ENCODE measurements at places on chromosomes 1 and 21.

DNA sequence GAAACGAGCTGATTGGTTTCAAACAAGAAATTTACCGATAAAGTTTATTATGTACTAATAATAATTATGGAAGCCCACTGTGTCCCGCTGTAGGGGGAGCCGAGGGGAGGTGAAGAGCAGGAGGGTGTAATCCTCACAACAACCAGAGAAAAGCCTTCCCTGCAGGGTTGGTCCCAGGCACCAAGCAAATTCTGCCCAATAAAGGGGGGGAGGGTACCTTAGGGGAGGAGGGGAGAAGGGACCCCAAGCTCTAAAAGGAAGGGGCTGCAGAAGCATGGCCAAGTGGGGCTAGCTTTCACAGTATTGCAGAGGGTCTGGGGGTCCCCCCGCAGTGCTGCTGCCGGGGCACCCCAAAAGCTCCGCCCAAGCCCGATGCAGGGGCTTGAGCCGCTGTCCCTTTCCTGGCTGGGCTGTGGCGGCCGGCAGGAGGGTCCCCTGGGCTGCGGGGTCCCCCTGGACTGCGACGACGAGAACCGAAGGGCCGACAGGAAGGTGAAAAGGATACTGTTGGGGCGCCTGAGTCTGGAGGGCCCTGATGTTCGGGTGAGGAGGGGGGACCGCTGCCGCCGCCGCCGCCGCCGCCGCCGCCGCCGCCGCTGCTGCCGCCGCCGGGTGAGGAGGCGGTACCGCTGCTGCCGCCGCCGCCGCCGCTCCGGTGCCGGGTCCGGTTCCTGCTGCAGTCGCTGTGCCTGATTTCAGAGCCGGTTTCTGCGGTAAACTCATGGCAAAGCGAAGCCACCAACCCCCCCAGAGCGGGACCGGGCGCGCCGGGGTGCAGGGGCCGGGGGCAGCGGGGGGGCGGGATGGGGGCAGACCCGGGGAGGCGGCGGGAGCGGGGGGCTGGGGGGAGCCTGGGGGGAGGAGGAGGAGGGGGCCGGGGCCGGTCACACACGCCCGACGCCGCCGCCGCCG, 771 bp downstream of the EIF4G3 start:
- no peak for DNase-seq

GRCh38 chr21:15841856-15842564, 112.2 kb downstream of the USP25 start:
- no peak for DNase-seq

DNA sequence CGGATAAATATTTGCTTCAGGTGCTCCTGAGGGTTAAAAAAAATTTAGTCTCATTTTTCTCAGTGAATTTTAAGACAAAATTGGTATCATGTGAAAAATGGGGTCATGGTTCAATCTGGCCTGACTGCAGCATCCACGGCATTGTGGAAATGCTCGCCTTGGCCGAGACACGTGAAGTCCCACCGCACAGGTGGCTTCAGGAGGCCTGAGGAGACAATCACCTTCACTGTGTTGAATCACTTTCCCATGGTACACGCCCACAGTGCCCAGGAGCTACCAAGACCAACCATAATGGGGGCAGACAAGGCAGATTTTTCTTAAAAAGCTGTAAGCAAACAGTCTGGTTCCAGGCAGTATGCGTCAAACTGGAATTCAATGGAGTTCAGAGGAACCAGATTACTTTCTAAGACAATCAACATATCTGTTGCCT, 11.0 kb upstream of the CPLANE2 start:
- no peak for DNase-seq

DNA sequence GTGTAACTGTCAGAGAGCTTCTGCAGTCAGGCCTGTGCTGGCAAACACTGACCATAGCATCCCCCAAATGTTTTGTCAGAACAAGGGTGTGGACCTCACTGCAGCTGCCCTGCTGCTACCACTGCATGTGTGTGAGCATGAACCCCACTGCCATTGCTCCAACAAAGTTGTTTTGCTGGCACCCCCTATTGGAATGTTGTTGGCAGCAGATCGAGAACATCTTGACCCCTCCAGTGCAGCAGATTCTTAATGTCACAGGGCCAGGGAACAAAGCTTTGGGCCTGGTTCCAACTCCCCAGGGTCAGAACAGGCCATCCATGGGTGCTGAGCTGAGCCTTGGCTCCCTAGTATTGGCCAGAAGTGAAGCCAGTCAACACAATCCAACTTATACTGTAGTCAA, 1537.4 kb downstream of the NCAM2 start:
- DNase-seq = no peak

- no peak for DNase-seq
These were observed 76.2 kb downstream of the DISC1 start for GRCh38 chr1:231702804-231703203.

Data from GF-D8 (cell line).